EH (cell line): ENCODE measurements at places on chromosomes 6 and 20.

DNA sequence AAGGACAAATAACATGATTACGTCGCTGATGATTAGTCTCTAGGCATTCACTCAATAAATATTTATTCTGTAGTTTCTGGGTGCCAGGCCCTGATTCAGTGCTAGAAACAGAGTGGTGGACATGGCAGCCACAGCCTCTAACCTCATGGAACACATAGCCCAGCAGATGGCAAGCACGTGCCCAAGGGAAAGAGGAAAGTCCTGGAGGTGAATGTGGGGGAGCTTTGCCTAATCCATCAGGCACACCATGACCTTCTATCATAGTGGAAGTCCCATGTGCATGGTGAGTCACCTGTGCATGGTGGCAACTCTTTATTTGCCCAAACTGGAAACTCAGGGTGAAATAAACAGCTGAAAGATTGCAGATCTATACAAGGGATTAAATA, 143.0 kb upstream of the TNFAIP3 start:
- no peak for DNase-seq

GRCh38 chr6:11851387-11851786, 72.8 kb upstream of the ADTRP start:
- peak; percentile 92 for DNase-seq

DNA sequence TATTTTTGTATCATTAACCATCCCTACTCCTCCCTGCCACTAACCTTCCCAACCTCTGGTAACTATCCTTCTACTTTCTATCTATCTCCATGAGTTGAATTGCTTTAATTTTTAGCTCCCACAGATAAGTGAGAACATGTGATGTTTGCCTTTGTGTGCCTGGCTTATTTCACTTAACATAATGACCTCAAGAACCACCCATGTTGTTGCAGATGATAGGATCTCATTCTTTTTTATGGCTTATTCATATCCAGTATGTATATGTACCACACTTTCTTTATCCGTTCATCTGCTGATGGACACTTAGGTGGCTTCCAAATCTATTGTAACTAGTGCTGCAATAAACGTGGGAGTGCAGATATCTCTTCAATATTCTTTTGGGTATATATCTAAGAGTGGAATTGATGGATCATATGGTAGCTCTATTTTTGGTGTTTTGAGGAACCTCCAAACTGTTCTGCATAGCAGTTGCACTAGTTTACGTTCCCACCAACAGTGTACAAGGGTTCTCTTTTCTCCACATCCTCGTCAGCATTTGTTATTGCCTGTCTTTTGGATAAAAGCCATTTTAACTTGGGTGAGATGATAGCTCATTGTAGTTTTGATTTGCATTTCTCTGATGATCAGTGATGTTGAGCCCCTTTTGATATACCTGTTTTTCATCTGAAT, 201.4 kb downstream of the ARHGAP18 start:
- DNase-seq, result no peak

DNA sequence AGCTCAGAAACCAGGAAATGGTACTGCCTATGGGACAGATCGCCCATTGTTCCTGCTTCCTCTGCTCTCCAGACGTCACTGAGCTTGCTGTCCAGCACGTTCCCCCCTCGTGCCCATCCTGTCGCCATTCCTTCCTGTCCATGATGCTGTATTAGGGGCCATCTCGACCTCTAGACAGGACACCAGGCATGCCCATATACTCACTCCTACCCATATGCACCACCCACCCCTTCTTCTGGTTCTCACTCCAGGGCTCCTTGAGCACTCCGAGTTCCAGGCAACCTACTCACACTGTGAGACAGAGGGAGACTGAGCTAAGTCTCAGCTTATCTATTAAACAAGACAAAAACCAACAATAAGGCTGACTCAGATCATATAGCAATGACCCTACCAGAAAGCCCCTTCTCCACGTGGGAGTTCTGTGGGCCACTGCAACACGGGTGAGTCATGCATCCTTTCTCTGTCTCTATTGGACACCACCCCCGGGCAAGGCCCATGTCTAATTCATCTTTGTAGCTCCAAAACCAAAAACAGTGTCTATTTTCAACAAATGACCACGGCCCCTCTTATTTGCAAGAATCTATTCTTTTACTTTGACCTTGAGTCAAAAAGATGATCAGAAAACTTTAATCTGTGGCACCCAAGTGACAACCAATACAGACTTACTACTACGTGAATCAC, 65.7 kb downstream of the PSMG4 start:
- peak; percentile 79 for DNase-seq

DNA sequence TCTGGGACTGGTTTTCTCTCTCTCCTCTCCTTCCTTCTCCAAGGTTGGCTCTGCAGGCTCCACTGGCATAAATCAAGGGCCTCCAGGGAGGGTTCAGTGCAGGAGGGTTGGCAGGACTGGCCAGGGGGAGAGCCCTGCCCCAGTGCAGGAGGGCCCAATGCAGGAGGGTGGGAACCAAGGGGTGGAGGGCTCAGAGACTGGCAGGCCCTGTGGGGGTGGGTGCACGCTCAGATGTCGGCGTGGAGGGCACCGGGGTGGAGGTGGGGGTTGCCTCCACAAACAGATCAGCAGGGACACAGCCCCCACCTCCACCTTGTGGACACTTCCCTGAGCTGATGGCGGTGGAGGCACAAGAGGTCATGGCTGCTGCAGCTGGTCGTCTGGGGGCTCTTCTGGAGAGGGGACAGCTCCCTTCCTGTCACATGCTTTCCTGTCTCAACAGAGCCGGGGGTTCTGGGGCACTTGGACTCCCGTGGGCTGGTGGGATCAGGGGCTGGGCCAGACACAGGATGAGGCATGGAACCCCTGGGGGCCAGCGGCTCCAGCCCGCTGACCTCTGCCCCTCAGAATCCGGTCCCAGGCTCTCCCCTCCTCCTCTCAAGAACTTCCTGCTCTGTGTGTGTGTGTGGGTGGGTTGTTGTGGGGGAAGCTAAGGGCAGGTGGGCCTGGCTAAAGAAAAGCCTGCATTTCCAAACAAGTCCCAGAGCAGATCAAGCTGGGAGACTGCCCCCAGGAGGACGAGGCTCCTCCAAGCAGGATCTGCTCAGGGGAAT, 2.7 kb upstream of the ABHD16B start:
- peak; percentile 22 for DNase-seq

- peak; percentile 63 for DNase-seq
Observed at GRCh38 chr20:36491901-36492617, 49.3 kb upstream of the MYL9 start.

GRCh38 chr20:14412065-14412681, 74.8 kb upstream of the FLRT3 start:
- no peak for DNase-seq

- DNase-seq, result no peak
Observed at GRCh38 chr6:20236909-20237600, 24.8 kb upstream of the MBOAT1 start.

DNA sequence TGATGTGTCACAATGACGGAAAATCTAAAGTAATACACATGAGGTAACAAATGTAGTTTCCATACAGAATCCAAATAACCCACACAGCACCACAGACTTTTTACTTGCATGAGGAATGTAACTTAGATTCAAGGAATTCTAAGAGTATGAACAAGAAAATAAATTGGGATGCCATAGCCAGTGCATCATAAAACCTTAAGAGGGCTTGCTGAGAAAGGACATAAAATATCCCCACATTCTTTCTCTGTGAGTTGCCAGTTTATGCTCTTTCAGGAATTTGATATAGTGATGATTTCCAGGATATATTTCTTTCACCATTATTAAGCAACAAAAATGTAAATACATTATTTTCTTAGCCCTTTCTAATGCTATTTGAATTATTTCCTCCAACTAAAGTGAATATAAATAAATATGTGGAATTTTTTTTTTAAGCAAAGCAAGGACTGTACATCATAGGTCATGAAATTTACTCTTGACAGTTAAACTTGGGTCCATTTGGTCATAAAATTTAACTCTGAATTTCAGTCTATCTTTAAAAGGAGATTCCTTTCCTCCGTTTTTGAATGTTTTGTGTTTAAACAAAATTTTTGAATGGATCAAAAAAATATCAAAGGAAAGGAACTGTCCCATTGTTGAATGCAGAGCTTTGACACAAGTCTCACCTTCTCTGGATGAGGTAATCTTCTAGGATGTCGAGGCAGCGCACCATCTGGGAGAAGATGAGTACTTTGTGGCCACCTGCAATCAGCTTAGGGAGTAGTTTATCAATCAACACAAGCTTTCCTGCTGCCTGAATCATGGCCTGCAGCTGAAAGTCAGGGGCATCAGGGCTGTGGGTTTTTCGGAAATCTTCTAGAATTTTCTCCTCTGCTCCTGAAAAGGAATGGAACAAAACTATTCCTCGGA, 116.3 kb upstream of the EMILIN3 start:
- peak; percentile 97 for DNase-seq

DNA sequence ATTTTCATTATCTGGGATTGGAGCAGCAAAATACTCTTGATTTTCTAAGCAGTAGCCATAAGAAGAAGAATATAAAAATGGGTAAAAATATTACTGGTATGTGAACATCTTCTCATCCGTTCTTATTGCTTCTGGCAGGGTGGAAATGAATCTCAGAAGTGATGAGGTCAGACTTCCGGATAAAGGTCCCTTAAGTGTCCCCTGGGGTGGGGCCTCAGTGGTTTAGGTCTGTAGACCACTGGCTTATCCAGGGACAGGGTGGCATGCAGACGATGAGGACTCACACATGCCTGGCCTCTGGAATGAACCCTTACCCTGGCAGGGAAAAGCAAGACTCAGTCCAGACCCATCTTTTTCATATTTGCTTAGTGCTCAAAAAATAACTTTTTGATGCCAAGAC, 143.3 kb downstream of the UST start:
- DNase-seq, result no peak

DNA sequence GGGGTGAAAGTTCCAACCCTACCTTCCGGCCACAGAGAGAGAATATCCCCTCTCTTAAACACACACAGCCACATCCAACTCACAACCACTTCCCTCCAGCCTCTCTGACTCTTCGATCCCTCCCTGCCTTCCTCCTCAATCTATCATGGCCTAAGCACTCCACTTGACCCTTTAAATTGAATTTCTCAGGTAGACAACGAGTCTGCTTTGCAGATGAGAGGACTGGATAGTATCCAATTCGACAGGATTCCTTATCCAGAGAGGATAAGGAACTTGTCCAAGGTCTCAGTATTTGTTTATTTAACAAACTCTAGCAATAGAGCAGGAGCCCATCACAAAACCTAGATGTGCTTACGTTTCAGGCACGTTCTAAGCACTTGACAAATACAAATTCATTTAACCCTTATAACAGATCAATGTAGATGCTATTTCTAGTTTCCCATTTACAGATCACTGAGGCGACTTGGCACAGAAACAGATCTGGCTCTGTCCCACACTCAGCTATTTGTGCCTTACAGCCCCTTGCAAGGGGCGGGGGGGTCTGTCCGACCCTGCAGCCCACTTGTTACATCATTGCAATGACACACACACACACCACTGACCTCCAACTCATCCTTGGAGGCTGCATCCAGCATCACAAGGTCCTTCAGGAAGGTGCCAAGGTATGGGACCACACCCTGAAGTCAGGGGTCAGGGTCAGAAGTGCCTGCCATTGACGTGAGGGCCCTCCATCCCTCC, 4.5 kb downstream of the RGL2 start:
- no peak for DNase-seq
